T1000 (cell line): ENCODE measurements at places on chromosomes 3 and 15.

GRCh38 chr3:125958511-125959316 lies 10.3 kb upstream of the ROPN1B start:
- no peak for DNase-seq

DNA sequence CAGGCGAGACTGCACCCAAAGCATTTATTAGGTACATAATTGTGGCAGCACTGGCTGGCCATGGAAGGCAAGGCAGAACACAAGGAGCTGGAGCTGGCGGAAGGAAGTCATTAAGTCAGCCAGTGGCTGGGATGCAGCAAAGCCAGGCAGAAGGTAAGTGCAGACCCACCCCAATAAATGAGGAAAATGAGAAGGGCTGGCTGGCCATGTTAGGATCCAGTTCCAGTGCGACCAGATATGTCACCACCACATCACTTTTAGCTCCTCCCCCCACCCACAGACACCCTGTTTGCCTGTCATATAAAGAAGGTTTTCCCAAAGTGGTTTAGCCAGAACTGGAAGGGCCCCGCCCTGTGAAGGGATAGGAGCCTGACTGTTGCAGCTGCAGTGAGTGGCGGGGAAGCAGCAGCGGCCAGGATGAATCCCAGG lies at the start of gene FURIN:
Gene FURIN, plus strand, starts transcription at position 328 of the 429 bp plus-strand sequence. CDS start 7,153 bp downstream, outside the sequence.
- no peak for DNase-seq

DNA sequence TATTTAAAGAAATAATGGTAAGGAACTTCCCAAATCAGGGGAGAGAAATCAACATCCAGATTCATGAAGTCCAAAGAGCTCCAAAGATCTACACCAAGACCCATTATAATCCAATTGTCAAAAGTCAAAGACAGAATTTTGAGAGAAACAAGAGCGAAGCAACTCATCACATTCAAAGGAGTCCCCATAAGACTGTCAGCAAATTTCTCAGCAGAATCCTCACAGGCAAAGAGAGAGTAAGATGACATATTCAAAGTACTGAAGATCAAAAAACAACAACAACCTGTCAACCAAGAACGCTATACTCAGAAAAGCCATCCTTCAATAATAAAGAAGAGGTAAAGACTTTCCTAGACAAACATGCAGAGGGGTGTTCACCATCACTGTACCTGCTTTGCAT lies 342.1 kb downstream of the TIGIT start:
- DNase-seq, result no peak

GRCh38 chr3:54954022-54954421 lies 26.2 kb upstream of the LRTM1 start:
- peak; percentile 47 for DNase-seq

GRCh38 chr3:41120460-41120859 lies 78.8 kb upstream of the CTNNB1 start:
- no peak for DNase-seq

DNA sequence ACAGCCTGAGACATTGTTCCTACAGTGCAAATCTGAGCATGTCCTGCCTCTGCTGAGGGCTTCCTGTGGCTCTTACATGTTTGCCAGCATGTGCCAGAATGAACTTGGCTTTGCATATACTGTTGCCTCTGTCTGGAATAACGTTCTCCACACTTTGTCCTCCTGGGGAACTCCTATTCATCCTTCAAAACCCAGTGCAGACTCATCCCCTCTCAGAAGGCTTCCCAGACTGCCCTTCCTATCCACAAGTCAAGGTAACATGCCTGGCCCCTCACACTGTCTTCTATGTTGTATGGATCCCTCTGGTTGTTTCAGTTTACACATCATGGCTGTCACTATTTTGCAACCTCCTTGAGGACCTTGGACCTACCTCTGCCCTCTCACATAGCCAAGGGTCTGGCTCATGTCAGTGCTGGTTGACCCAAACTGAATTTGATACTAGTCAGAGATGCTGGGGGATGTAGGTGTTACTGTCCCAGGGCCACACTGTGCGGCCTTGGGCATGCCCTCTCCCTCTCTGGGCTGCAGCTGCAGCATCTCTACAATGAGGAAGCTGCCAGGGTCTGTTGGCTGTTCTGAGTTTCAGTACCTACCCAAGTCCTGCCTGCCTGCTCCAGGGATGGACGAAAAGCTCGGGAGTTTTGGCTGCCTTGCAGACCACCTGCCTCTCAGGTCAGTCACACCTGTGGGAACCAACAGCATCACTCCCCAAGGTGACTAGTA lies 29.0 kb upstream of the TSPAN3 start:
- no peak for DNase-seq

- DNase-seq, result no peak
These were observed 206.7 kb upstream of the PROK2 start for GRCh38 chr3:71991681-71992080.

DNA sequence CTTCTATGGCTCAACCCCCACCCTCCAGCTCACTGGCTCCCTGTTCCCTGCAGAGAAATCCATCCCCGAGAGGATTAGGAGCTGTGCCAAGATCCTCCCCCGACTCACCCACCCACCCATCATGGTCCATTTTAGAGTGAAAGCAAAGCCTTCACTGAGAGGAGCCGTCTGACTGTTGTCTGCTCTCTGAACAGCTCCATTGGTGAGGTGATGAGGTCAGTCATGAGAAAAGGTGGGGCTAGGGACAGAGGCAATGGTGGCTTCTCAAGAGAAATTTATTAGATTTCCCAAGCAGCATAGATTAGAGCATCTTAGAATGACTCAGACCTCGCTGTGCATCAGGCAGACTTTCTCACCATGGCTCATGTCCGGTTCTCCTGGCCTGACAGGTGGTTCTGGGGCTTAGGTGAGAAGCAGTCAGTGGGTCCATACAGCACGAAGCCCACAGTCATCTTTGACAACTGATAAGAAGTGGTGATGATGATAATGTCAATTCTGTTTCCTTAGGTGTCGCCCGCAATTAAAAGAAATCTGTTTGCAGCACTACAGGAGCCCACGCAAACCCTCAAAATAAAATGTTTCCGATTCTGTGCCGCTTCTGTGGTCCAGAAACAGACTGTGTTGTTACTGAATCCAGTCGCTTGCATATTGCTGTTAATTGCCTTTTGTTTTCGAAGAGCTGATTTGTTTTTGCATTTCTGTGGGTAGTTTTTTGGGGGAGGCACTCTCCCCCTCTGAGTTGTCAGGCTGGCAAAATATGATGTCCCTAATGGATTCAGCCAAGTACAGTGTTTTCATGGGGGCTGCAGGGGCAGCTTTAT lies 24.8 kb upstream of the RHO start:
- DNase-seq, result no peak

- DNase-seq, result no peak
These were observed 167.3 kb downstream of the SQOR start for GRCh38 chr15:45802140-45802539.

- no peak for DNase-seq
These were observed 32.1 kb downstream of the FOXP1 start for GRCh38 chr3:71551311-71551919.

- DNase-seq, result no peak
These were observed 647.2 kb upstream of the BCHE start for GRCh38 chr3:166484470-166484869.

- no peak for DNase-seq
These were observed 41.8 kb downstream of the ITGB5 start for GRCh38 chr3:124845406-124845805.

DNA sequence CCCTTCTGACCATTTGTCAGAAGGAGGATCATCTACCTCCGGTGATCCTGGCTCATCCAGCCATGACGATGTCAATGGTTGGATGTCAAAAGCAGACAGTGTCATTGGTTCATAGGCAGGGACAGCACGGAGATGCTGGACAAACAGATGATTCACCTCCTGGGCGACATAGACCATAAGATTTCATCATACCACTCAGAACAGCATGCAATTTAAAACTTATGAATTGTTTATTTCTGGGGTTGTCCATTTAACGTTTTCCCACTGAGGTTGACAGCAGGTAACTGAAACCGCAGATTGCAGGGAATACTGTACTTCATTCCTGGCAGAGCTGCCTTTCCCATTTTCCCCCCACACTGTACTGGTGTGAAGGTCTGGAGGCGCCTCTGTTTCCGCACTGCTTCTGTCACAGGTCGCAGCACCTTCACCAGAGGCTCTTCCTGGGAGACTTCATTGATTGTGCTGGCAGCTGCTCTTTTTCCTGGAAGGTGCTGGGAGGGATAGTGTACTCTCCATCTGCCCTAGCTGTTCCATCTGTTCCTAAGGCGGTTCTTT lies 32.5 kb upstream of the TMOD3 start:
- DNase-seq, result no peak

- no peak for DNase-seq
These were observed 308.9 kb upstream of the TBC1D5 start for GRCh38 chr3:18051306-18051705.

- no peak for DNase-seq
These were observed 29.0 kb upstream of the NR2E3 start for GRCh38 chr15:71781179-71781964.

- no peak for DNase-seq
These were observed 314.5 kb downstream of the TIGIT start for GRCh38 chr3:114608293-114608692.

- DNase-seq, result no peak
These were observed 391.5 kb downstream of the ERC2 start for GRCh38 chr3:56076746-56077145.

GRCh38 chr3:183359036-183359435 lies 69.4 kb downstream of the MCF2L2 start:
- DNase-seq, result no peak

- no peak for DNase-seq
These were observed 195.8 kb downstream of the BBX start for GRCh38 chr3:107718547-107718946.

DNA sequence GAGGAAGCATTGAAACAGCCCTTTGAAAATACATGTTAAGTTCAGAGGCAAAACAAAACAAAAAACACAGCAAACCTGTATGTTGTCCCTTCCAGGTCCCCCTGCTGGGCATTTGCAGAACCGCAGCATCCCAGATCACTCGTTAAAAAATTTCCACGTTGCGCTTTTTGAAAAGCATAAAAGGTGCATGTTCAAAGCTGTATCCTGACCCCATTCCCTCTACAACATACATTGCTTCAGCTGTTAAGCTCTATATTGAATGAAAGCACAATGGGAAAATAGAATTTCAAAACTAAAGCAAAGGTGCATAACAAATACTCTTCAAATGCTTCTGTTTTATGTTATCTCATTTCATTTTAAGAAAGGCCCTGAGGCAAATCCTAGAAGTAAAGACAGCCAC lies 328.3 kb downstream of the THSD4 start:
- DNase-seq, result no peak

DNA sequence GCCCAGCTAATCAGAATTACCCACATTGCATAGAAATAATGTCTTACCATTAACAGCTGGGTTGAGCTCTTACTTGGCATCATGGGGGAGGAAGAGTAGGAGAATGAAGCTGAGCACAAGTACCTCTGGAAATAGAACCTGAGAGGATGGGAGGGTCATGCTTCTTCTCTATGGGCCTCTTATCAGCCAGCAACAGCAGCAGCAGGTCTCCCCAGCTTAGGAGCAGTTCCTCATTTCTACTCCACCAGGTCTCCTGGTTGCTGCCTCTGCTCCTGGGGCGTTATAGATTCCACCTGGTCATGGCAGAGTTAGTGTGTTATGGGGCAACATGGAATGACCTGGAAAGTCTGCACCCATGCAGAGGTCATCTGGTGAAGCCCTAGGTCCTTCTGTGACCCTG lies 3.4 kb downstream of the FSD2 start:
- no peak for DNase-seq

DNA sequence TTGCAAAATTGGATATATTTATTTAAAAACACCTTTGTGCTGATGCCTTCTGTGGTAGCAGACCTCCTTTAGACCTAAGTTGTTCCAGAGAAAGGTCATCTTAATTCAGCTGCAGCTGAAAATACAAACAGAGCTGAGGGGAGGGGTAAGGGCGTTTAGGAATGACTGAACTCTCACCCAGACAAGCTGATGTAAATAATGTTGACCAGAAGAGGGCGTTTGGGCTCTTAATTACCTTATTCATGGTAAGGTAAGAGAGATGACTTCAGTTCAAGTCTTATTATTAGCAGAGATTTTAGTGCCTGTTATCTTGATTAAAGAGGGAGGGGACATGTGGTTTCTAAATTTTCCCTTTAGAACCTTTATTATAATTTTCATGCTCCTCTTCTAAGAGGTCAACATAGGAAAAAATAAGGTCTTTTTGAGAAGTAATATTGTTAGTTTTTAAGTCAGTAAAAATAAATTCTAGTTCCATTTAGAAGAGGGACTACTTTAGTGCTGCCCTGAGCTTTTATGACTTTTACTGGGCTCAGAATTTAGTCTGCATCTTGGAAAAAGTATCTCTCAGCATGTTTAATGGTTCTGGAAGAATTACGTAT lies 46.3 kb downstream of the GPR171 start:
- no peak for DNase-seq

GRCh38 chr15:98177966-98178592 lies 217.6 kb downstream of the ARRDC4 start:
- DNase-seq, result peak; percentile 32

GRCh38 chr3:128782282-128783146 lies 56.5 kb downstream of the RAB7A start:
- DNase-seq, result no peak

DNA sequence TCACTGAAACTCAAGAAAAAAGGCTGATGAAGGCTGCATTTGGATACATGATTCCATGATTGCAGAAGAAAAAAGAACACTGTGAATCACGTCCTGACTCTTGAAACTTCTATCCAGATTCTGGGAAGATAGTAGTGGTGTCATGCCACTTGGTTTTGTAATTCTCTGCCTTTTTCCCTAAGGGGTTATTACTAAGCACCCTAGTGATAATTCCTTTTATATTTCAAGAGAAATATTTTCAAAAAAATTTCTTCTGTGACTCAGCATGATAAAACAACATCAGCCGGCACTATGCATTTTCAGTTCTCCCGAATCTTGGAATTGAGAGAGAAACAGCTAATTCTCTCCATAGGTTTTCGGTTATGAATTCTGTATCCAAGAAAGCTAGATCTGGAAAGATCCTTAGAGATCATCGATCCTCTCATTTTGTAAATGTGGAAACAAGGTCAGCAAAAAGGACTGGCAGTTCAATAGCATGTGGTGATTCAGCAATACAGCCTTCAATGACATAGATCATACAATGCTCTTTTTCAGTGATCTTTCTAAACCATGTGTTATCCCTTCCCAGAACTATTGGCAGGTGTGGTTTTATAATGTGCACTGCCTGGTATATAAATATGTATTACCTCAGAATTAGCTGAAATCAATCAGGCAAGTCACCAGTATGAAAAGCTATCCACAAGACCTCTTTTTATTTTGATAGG lies 42.6 kb upstream of the TP63 start:
- DNase-seq, result no peak

DNA sequence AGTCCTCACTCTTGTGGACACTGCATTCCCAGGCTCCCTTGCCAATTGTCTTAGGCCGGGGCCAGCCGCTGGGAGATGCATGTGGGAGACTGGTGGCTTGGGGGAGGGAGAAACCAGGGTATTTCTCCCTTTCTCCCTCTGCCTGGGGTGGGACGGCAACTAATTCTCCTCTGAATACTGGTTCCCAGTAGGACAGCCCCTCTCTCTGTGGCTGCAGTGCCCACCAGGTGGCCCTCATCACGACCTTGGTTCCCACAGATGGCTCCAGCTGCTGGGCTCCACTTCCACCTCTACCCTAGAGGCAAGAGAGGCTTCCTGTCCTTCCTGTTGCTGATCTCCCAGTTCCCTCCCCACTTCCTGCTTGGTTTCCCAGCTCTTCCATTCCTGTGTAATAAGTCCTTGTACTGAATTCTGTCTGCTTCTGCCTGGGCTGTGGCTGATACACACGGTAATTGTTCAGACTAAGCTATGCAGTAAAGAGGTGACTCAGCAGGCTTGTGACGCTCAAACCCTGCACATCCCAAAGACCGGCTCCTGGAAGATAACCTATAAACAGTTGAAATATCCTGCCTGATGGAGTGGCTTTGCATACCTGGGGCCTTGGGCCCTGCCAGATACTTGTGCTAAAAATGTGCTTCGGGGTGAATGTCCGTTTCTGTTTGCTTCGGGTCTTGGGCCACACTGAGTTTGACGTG lies 20.4 kb upstream of the COPG1 start:
- no peak for DNase-seq
